ENCODE measurements at places on chromosomes 13 and 19.

GRCh38 chr19:19214892-19215291, 3.1 kb downstream of the NCAN start:
- DNase-seq = no peak

GRCh38 chr19:42370626-42371175, 19.4 kb downstream of the CNFN start:
- DNase-seq = no peak

DNA sequence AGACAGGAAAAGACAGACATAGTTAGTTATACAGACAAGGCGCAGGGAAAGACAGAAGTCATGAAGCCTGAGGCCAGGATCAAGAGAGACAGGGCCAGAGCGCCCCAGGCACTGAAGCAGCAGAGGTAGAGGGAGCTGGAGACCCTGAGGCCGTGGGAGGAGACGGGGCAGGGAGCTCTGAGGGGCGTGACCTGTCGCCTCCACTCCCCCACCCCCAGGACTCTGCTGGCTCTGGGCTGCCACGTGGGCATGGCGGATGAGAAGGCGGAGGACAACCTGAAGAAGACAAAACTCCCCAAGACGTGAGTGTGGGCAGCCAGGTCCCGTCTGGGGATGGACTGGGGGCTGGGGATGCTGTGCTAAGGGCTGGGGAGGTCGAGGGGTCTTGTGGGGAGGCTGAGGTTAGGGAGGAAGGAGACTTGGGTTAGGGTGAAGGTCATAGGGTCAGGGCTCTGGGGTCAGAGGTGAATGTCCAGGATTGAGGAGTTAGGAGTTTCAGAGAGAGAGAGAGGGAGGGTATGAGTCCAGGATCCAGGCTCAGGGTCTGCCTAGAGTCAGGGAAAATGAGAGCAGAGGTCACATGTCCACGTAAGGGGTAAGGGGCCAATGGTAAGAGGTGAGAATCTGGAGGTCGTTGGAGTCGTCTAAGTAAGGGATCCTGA, 31.1 kb downstream of the RYR1 start:
- DNase-seq = no peak

GRCh38 chr13:25295701-25296100, 5.7 kb upstream of the NUP58 start:
- DNase-seq = no peak

DNA sequence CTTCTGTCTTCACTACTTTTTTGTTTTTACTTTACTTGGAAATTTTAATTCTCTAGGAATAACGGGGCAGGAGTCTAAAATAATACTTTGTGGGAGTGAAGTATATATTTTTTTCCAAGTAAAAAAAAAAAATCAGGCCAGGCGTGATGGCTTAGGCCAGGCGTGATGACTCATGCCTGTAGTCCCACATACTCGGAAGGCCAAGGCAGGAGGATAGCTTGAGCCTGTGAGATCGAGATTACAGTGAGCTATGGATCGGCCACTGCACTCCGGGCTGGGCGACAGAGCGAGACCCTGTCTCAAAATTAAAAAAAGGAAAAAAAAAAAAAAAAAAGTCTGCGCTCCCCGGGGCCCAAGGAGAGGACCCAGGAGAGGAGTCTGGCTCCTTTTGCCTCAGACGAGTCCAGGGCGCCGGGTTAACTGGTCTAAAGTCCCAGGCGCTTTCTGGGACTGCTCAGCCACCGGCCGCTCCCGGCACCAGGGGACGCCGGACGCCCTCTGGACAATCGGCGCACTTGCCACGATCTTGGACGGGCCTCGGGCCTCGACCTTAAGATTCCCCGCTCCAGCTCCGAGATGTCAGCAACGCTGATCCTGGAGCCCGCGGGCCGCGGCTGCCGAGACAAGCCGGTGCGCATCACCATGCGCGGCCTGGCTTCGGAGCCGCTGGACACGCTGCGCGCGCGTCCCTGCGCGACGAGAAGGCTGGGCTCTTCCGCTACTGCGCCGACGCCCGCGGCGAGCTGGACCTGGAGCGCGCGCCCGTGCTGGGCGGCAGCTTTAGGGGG, 2.7 kb upstream of the ZFP82 start:
- no peak for DNase-seq

DNA sequence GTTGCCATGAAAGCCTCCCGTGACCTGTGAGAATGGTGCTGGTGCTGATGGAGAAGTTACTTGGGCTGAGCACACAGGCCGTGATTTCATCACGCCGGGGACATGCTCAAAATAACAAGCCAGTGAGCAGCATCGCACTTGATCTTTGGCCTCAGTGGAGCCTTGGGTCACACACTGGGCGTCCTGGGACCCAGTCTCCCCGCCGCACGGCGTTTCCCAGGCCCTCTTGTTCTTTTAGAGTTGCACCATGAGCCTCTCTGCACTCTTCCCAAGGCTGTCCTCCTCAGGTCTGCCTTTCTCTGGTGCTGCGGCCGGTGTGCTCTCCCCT, 9.5 kb upstream of the NDUFS7 start:
- no peak for DNase-seq

- no peak for DNase-seq
Observed at GRCh38 chr13:39971526-39971925, 316.1 kb downstream of the COG6 start.

DNA sequence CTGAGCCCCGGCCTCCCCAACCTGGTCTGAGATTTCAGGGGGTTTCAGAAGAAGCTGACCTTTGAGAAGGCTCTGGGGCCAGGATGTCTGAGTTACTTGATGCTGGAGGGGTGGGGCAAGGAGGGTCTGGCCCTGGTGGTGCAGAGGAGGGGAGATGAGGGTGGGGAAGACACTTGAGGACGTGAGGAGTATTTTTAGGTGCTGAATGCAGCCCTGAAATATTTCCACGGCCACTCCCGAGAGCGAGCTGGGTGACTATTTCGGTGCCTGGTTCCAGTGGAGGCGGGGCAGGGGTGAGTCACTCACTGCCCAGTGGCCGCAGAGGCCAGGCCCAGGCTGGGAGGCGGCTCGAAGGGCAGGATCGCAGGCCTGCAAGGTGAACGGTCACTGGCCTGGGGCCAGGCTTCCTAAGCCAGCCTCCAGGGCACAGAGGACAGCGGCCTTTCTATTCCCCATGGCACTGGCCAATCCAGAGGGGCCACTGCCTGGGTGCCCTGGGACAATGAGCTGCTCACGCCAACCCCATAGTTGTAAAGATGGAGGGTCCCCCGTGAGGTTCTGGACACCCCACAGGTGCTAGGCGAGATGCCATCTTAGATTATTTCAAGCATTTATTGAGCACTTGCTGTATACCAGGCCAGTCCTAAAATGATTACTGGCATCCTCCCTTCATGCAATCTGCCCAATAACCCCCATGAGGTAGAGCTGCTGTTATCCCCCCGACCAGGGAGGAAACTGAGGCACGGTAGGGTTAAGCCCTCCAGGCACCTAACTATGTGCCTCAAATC, 19.7 kb upstream of the JUND start:
- DNase-seq = no peak

- DNase-seq = no peak
Observed at GRCh38 chr19:41960973-41961372, 1.9 kb upstream of the RABAC1 start.

GRCh38 chr19:48755084-48755641, at the start of gene FGF21:
TSS of gene FGF21 (plus strand) at chr19:48755524. CDS start at chr19:48756237, 713 bp downstream.
- DNase-seq = no peak

- DNase-seq = no peak
Observed at GRCh38 chr19:15115762-15116615, 8.8 kb downstream of the SYDE1 start.

GRCh38 chr19:18777301-18778075, 13.6 kb downstream of the COMP start:
- no peak for DNase-seq

- no peak for DNase-seq
Observed at GRCh38 chr13:39411511-39411910, 191.5 kb downstream of the LHFPL6 start.

DNA sequence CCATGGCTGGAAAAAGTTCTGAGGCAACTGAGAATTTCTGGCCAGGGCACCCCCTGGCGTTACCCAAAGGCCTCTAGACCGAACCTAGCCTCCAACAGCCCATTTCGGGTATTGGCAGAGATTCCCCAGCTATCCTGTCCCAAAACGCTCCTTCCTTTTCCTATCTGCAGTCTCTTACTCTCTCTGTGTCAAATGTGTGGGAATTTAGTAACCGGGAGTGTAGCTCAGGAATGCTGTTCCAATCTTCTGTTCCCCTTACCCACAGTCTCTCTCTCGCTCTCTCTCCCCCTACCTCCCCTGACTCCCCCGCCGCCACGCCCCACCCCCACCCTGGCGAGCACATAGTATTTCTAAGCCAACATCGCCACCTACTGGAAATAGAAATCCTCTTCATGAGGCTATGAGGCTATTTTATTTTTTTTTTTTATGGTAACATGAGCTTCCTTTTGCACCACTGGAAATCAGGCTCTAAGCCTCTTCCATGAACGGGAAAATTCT, 27.0 kb downstream of the OXGR1 start:
- DNase-seq = no peak

DNA sequence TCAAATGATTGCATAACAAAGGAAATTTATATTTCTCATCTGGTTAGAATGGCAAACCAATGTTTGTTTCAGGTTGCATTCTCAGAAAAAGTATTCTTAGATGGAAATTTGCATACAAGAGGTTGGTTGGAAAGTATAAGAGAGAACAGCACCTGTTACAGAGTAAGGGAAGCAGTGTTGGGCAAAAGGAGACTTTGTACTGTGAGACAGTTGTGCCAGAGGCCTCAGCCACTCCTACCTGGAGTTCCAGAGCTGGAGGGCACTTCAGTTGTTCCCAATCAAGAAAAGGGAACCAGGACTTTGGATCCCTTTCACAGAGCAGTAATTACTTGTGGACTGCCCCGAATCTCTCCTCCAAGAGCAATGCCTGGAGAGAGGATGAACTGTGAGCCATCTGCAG, 81.8 kb downstream of the SPRY2 start:
- no peak for DNase-seq

DNA sequence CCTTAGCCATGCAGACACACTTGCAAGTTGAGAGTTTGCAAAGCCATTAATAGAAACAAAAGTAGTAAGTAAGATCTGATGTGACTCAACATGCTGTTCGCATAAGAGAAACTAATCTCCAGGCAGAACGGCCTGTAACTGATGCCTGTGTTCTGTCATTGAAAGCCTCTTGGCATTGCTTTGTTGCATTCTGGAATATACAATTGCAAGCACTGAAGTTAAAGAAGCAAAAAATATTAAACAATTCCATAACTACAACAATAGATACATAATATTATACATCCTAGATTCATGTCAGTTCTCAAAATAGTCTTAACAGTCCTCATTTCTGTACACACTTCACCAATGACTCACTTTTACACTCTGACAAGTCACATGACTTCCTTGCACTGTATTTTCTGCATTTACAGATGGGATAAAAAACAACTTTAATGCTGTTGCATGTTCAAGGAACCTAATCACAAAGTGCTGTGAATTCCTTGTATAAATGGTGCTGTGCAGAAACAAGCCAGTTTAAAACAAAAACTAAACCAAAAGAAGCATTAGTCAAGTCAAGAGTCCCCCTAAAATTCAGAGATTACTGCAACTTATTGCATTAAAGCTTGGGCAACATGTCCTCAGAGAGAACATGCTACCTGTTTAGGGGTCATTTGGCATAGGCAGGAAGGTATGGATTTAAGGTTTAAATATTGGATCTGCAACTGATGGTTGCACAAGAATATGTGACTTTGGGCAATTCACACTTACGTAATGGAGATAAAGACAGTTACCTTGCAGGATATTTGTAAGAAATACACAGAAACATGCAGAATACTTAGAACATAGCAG, 79.5 kb upstream of the SERP2 start:
- DNase-seq = no peak

DNA sequence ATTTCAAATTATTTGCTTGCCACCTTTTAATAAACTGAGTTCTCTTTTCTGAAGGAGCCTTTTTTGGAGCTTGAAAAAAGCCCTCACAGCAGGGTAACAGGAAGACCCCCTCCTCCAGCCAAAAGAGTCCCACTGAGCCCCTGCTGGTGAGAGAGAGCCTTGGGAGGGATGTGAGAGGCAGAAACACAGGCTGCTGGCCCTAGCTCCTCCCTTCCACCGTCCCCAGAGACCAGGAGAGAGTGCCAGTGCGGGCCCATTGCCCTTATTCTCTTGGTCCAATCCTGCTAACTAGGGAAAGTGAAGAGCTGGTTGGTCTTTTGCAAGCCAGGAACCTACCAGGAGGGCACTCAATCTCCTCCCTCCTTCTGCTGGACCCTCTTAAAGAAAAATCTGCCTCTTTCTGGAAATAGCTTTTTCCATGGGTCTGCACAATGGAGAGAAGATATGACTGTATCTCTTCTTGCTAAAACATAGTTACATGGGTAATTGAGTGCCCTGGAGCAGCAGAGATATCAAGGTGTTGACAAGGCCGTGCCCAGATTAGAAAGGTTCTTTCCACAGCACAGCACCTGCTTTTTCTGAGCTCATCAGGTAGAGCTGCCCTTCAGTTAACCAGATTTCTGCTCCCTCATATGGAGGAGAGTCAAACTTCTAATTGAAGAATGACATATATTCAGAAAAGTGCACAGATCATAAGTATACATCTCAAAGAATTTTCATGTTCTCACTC, 113.9 kb downstream of the LRCH1 start:
- no peak for DNase-seq

DNA sequence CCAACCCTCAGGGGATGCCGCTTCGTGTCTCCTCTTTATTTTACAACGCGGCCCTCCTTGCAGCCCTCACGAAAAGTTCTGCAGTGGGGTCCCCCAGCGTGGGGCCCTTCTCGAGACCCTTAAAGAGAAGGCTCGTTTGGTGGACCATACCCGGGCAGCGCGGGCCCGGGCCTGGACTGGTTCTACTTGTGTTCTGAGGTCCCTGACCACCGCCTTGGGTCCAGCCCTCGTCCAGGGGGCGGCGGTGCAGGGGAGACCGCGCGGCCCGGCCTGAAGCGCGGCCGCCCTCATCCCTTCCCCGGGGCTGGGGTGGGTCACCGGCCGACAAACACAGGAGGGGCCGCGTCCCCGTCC, 400 bp upstream of the SERP2 start:
- DNase-seq = no peak

DNA sequence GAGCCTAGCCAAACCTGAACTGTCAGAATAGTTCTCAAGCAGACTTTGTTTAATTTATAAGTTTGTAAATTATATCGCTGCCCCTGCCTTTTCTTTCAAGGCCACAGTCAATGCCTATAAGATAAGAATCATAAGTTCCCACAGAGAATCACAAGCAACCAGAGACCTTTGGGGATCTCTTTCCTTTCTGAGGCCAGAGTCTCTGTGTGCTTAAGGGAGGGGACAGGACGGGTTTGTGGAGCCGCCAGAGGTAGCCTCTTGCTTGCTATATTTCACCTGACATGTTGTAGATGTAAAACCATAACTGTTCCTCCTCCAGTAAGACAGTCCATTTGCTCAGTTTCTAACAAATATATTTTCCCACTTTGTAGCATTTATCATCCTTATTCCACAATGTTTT, 458.8 kb downstream of the RFC3 start:
- no peak for DNase-seq

- no peak for DNase-seq
Observed at GRCh38 chr13:65417953-65418352, 1812.2 kb downstream of the PCDH9 start.

GRCh38 chr13:33032037-33032625, 15.9 kb downstream of the KL start:
- DNase-seq = no peak

Data from activated CD8-positive, alpha-beta memory T cell treated with anti-CD3 and anti-CD28 coated beads for 1 hour (primary cell).